Left ventricle myocardium inferior (tissue), 1 donor: ENCODE measurements at places on chromosomes 12 and 14. TPM values are rescaled to one million over a fixed set of nuclear protein-coding genes. Genes with fewer than 3 reads are reported as not detected.

GRCh38 chr14:32298346-32298745, 30.8 kb upstream of the AKAP6 start:
- DNase-seq, result no peak
- H3K4me1 ChIP-seq, result peaks cover 20% of the 10 kb centered on the region
- H3K36me3 ChIP-seq, result no peaks in the 10 kb centered on the region
- no peaks in the 10 kb centered on the region for H3K27me3 ChIP-seq
- H3K27ac ChIP-seq, result no peak overlapping the region

GRCh38 chr12:120061575-120062214, 54.9 kb downstream of the RAB35 start:
- peaks cover 65% of the 10 kb centered on the region for H3K27me3 ChIP-seq
- H3K4me3 ChIP-seq, result no peak overlapping the region
- DNase-seq, result no peak
- no peak overlapping the region for H3K27ac ChIP-seq
- H3K4me1 ChIP-seq, result peaks cover 15% of the 10 kb centered on the region
- no peaks in the 10 kb centered on the region for H3K36me3 ChIP-seq

- no peaks in the 10 kb centered on the region for H3K27me3 ChIP-seq
- H3K36me3 ChIP-seq, result no peaks in the 10 kb centered on the region
- H3K4me1 ChIP-seq, result no peaks in the 10 kb centered on the region
- no peak overlapping the region for H3K27ac ChIP-seq
These were observed 12.8 kb upstream of the OR4E1 start for GRCh38 chr14:21686468-21686867.

DNA sequence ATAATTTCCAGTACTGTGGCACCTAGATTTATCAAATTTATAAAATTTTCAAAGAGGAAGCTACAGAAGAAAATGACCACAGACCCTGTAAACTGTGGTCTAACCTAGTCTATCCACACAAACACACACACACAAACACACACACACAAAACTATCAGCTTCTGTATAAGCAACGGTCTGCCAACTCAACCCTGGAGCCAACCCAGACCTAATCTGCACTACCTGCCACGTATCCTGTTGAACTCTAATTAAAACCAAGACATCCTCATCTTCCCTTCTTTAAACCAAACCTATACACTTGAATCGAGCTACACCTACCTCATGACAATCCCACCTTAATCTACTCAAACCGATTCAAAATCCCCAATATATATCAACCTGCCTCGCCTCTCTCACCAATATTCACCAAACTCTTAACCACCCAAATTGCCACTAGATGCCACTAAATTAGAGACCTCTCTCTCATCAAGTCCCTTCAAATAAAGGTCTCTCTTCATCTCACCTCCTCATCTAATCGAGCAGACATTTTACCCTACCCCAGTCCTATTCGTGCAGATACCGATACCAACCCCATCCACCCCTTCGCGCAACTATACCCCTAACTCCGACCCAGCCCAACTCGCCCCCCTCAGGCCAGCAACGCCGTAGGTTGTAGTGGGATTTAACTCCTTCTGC, 808 bp downstream of the ACIN1 start:
- H3K27ac ChIP-seq, result peak overlapping the region; percentile 97
- H3K4me1 ChIP-seq, result peaks cover 79% of the 10 kb centered on the region
- peak overlapping the region; percentile 90 for H3K4me3 ChIP-seq
- H3K27me3 ChIP-seq, result no peaks in the 10 kb centered on the region

The SELPLG gene
- total RNA-seq, result 3.4 TPM

The ADAM21 gene
- 0.38 TPM for total RNA-seq
